Activated CD4-positive, alpha-beta T cell treated with anti-CD3 and anti-CD28 coated beads for 36 hours (primary cell): ENCODE measurements at places on chromosomes 6 and 20.

DNA sequence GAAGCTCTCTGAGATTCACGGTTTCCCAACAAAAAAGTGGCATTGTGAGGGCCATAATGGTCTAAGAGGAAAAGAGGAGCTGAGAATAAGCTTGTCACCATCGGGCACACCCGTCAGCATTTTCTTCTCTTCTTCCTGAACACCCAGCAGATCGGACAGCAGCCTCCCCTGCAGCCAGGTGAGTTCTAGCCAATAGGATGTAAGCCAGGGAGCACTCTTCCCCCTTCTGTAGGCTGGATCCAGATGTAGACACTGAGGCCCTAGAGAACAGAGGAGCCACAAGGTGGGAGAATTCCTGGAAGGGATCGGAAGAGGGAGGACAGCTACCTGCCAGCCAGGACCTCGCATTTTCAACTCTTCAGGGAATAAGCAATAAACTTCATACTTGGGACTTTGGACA is 228.0 kb downstream of the SYNDIG1 start:
- no peak for DNase-seq

- no peak for DNase-seq
Measured at GRCh38 chr6:160120087-160120486, 1.5 kb upstream of the SLC22A1 start.

DNA sequence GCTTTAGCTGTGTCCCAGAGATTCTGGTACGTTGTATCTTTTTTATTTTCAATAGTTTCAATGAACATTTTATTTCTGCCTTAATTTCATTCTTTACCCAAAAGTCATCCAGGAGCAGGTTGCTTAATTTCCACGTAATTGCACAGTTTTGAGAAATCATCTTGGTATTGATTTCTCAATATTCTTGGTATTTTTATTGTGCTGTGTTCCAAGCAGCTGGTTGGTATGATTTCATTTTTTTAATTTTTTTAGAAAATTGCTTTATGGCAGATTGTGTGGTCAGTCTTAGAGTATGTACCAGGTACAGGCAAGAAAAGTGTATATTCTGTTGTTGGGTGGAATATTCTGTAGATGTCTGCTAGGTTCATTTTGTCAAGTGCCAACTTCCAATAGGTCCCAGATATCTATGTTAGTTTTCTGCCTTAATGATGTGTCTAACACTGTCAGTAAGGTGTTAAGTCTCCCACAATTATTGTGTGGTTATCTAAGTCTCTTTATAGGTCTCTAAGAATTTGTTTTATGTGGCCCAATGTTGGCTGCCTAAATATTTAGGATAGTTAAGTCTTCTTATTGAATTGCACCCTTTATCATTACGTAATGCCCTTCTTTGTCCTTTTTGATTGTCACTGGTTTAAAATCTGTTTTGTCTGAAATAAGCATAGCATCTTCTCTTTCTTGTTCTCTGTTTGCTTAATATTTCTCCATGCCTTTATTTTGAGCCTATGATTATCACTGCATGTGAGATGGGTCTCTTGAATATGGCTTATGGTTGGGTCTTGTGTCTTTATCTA is 366.9 kb upstream of the IRAK1BP1 start:
- DNase-seq: no peak

- DNase-seq: no peak
Measured at GRCh38 chr20:58361481-58362205, 27.4 kb upstream of the VAPB start.

DNA sequence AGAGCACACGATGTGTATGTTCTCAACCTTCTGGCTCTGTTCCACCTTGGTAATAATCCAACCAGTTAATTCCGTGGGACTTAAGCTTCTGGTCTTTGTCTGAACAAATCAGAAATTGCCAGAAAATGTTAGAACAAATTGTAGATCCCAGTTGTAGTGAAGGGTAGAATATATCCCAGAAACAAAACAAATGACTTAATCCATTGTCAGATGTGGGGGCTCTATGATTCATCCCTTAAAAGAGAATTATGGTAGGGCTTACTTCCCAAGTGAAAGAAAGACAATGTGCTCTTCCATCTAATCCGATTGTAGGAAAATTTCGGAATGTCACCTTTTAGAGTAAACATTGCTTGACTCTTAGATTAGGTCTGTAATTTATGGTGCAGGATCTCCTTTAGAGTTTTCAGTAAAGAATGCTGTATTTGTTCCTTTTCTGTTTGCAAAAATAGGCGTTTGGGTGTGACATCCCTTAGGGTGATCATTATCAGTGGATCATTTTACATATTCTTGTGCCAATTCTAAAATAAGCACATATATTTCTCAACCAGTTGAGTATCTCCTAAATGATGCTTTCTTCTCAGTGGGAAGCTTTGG is 234.5 kb upstream of the ZNF217 start:
- DNase-seq: no peak

- DNase-seq: no peak
Measured at GRCh38 chr6:141513830-141514229, 618.9 kb upstream of the GJE1 start.

DNA sequence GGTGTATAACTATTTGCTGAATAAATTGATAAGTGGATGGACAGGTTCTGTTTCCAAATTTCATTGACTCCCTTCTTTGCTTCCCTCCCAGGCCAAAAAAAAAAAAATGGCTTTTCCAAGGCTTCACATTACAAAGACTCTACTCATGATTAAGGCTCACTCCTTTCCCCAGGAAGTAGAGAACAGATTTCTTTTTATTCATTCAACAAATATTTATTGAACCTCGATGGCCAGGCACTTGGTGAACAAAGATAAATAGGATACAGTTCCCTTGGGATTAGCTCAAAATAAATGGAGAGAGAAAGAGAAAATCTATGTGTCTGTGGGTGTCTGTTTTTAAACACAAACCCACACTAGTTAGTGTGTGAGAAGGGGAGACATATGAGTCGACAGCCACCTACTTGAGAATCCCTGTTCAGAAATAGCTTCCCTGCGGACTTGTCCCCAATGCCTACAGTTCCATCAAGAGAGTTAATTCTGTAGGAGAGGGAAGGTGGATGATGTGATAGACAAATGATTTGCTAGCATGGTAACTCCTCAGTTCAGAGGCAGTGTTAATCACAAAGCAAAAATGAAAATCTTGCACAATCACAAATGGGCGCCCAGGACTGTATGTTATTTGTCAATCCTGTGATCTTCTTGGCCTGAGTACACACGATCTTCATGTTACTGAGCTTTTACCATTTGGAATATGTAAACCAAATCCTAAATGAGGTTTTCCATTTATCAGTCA is 20.3 kb downstream of the TRAF3IP2 start:
- DNase-seq: no peak

DNA sequence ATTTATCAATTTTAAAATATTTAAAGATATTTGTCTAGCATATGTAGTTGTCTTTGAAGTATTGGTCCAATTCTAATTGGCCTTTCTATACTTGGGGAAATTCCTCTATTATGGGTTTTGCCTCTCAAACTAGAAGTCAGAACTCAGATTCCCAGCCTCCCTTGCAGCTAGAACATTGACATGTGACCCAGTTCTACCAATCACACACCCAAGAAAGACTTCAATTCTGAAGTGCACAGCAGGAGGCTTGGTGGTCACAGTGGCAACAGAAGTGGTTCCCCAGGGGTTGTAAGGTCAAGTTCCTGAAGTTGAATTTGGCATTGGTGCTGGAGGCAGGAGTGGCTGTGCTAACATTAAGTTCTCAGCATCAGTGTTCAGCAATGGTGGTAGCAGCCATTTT is 14.8 kb upstream of the FKBP5 start:
- DNase-seq: no peak

DNA sequence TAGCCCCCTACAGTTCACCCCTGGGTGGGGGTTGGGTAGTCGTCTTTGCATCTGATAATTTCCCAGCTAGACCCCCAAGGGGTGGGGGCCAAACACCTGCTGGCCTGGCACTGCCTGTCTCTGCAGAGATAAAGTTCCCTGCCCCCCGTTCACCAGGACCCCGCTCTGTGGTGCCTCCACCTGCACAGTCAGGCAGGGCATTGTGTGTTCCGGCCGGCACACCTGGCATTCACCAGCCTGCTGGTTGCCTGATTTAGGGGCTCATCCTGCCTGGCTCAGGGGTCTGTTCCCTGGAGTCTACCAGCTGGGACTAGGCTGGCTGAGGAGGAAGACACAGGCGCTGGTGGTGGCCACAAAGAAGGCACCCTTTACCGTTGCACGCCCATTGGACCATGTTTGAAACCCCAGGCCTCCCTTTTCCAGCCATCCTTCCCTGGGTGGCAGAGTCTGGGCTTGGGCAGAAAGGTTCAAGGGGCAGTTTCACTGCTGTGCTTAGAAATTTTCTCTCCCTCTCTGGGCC is 30.8 kb upstream of the SCRT2 start:
- DNase-seq: no peak

GRCh38 chr20:24318569-24319352 is 150.7 kb upstream of the SYNDIG1 start:
- no peak for DNase-seq

DNA sequence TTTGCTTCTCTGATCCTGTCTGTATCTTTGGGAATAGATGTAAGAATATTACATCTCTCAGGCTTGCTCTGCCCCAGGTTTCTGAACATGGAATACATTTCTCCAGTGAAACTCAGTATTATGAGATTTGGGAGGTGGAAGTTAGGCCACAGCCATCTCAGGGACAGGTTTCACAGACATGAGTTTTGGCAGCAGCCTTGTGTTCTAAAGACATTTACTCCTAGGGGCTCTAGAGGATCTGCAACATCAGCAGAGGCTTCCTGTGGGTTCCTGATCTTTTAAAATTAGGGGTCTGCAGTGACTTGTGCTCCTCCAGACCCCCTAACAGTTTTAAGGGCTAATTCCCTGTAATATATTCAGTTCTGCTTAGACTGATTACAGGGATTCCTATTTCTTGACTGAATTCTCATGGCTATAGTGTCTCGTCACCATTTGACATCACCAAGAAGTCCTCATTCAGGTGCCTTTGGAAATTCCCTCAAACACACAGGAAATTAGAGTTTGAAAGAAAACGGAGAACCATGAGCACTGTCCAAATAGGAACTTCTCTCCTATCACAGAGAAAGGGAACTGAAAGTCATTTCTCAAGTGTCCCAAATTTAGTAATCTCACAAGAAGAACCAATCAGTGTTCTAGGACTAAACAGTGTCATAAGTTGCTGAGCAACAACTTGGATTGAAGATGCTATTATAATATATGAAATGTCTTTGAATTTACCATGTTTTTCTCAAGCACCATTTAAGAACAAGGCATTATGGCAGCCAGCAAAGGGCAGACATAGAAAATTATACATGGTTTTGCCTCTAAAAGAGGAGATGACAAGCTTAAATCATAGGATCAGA is 2.5 kb upstream of the HLA-DRA start:
- DNase-seq: no peak

GRCh38 chr20:11924923-11925322 is 7.2 kb downstream of the BTBD3 start:
- DNase-seq: no peak

DNA sequence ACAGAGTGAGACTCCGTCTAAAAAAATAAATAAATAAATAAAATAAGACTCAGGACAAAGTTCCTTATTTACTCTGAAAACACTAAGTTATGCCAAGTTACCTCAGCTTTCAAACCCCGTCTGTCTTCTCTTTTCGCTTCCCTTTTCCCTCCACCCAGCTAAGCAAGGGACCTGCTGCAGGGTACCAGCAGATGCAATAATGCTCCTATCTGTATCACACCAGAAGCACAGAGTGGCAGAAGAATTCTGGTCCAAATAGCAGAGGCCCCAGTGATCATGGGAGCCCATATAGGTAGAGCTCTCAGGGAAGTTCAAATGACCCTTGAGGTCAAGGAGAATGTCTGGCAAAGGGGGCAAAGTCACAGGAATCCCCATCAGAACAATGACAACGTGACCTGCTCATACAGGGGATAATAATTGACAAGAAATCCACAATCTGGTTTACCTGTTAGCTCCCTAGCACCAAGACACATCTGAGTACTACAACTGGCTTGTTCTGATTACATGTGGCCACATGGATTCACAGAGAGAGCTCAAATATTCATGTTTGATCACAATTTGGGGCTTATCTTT is 8.7 kb downstream of the GCM1 start:
- no peak for DNase-seq

GRCh38 chr6:7566617-7567173 is 23.3 kb upstream of the SNRNP48 start:
- DNase-seq: no peak

DNA sequence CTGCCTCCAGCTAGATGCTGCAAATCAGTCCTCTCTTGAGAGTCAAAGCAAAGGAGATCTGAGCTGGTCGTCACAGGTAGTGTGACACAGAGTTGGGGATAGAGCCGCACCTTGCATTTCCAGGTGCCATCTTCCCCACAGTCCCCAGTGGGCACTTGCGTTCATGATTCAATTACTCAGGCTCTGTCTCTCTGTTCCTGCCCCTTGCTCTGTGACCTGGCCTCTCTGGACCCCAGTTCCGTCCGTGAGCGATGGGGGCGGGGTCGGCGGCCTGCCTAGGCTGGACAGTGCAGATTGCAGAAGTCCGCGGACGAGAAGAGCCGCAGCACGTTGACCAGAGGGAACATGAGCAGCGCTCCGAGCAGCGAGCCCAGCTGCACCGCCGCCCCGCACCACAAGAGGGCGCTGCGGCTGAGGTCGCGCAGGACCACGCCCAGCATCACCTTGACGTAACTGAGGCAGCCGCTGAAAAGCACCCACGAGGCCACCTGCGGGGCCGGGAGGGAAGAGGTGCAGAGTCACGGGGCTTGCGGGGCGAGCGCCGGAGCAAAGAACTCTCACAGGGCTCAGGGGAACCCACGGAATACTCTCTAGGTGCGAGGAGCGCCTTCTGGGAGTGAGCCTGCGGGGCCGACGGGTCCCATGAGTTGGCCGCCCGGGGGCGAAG is 7.4 kb downstream of the SLC52A3 start:
- peak; percentile 73 for DNase-seq

DNA sequence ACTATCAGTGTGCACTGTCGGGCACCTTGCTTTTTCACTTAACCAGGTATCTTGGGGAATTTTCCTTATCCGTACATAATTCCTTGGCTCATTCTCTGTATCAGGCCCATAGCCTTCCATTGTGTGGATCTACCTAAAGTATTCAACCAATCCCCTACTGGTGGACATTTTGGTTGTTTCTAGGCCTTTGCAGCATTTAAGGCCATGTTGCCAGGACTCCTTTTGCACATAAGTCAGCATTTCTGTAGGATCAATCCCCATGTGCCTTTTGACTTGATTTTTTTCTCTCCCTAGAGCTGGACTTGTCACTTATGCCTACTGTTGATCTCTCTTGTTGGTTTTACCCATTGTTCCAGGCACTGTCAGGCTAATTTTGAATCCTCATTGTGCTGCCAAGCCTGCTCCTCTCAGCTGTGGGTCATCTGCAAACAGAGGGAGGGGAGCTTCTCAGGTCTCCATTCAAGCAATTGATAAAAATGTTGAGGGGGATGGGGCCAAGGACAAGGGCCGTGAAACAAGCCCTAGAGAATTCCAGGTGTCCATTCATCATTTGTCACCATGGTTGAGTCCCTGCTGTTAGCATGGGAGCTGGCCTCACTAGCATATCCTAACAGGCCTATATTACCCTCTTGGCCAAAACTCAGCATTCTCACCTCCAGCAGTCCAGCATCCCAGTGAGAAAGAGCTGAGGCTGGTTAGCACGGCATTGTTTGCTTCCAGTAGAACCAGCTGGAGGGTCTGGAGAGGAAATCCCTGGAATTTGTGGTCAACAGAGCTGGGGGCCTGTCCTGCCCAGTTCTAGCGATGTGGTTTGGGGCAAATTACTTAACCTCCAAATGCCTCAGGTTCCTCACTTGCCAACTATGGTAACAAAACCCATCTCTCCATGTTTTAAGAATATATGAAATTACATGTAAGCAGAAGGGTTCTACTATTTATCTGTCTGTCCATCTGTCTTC is 178.4 kb downstream of the MRPL14 start:
- no peak for DNase-seq
